ENCODE measurements at places on chromosomes 16 and 17.

DNA sequence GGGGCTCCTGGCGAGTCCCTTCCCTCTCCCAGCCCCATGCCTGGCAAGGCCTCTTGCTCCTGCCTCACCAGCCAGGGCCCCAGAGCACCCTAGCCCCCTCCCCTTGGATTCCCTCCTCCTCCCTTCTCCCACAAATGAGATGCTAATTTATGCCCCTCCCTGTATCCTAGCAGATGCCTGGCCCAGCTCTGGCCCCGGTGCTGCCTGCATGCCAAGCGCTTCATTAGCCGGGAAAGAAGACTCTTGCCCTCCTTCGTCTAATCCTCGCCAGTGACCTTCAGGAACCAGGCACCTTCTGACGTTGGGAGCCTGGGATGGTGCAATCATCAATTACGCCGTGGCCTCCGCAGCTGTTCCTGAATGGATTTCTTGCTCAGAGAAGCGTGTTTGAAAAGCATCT lies 127.8 kb downstream of the SDK2 start:
- DNase-seq, result no peak

DNA sequence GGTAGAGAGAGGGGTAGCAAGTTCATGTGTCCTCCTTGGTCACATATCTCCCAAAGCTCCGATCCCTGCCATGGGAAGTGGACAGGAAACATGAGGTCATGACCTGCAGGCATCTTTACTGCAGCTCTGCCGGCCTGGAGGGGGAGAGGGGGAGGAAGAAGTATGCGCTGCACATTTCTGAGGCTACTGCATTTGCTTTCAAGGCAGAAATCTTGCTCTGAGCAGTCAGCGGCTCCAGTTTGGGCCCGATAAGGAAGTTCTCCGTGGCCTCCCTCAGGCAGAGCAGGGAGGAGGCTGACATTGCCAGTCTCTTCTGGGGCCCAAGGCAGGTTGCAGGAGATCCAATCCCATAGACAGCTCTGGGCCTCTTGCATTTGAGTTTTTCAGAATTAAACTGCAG lies 1.5 kb upstream of the NHERF1 start:
- DNase-seq, result no peak

GRCh38 chr17:1907909-1908698 lies 78.3 kb downstream of the RPA1 start:
- DNase-seq, result no peak

- no peak for DNase-seq
These were observed 54.6 kb downstream of the ABCC12 start for GRCh38 chr16:48101069-48101674.

- no peak for DNase-seq
These were observed 53.1 kb downstream of the FOXL1 start for GRCh38 chr16:86631444-86631843.

DNA sequence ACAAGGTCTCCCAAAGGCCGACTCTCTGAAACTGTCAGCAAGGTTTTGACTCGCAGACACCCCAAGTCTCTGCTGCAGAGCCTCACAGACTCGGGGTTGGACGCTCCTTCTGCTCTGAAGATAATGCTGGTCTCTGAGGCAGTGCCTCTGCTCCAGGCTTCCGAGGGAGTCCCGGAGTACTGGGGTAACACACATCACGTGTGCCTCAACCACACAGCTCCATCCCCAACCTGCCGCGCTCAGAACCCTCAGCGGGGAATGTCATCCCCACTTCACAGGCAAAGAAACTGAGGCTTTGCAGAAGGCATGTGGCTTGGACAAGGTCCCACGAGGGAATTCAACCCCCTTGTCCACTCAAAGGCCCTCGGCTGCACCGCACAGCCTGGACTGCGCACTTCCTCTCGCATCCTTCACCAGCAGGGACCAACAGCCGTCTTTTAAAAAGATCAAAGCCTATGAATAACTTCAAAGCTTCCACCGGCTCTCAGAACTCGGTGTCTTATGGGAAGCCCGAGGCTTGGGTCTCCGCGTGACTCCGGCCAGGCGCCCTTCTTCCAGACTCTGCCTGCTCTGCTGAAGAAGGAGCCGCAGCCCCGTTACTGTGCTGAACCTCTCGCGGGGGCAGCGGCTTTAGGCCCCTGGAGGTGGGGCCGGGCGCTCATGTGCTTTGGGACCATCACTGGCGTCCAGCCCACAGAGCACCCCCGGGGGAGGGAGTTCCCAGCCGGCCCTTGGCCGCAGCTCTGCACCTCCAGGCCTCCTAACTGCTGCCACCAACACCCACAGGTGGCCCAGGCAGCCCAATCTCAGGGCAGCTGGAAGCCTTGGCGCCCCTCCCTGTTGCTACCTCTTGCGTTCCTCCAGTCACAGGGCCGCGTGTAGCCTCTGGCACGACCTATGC lies 2.2 kb downstream of the TMEM204 start:
- no peak for DNase-seq

DNA sequence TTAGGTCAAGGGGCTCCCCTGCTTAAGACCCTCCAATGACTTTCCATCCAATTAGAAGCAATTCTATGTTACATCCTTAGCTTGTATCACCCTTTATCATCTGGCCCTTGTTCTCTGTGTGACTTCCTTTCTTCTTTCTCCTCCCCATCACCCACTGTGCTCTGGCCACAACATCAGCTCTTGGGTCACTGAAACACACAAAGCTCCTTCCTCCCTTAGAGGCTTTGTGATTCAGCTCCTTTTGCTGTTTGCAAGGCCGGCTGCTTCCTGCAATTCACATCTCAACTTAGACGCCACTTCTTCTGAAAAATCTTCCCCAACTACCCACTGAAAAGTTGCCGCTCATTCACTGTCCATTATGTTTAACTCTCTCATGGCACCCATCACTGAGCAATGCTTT lies 130.9 kb upstream of the CACNG3 start:
- DNase-seq, result no peak

DNA sequence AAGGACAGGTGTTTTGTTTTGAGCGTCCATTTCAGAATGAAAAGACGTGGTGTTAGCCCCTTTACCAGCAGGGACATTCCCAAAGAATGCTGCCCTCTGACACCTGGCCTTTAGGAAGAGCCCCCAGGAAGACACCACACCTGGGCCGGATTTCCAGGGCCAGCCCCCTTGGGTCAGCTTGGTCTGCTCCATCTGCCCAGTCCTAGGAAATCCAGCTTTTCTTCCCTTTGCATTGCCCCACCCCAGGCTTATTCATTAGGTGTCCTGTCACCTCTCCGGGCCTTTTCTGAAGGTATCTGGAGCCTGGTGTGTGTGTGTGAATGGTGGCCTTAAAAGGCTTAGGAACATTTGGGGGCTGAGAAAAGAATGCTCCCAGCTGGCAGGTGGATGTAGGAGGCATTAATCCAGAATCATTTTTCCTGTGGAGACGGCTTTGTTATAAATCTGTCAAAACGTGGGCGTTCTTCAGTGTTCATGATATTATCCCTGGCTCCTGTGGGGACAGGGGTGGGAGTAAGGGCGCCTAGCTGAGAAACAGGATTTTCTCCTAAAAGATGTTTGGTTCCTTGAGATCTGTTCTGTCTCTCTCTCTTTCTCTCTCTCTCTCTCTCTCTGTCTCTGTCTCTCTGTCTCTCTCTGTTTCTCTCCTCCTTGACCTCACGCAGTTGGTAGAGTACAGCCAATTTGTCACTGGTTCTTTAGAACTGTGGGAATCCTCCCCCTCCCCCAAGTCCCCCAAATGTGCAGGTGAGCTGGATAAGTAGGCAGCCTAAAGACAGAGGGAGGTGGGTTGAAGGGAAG lies 84.0 kb downstream of the NTN1 start:
- DNase-seq, result no peak

DNA sequence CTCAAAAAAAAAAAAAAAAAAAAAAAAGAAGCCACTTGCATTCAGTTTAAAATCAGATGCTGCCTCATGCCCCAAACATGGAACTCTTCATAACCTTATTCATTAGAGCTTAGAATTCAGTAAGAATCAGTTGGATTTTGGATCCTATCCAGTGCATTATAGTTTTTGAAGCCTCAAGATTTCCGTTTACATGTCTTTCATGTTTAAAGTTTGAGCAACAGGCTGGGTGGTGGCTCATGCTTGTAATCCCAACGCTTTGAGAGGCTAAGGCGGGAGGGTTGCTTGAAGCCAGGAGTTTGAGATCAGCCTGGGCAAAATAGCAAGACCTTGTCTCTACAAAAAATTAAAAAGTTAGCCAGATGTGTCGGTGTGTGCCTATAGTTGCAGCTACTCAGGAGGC lies 55.0 kb downstream of the SNTB2 start:
- peak; percentile 29 for DNase-seq

DNA sequence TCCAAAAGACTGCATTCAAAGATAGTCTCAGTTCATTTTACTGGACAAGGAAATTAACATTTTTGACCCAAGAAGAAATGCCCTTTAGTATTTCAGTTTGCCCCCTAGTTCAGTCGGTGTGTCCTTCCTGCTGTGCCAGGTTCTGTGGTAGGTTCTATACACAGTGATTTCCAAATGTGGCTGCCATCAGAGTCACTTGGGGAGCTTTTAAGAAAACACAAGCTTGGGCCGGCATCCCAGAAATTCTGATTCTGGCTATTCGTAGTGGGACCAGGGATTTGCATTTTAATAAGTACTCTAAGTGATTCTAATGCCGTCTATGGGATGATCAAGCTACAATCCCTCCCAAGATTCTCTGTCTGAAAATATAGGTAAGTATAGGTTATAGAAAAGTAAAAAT lies 10.2 kb downstream of the RSPRY1 start:
- no peak for DNase-seq

- no peak for DNase-seq
These were observed 81.8 kb downstream of the VAT1L start for GRCh38 chr16:77869997-77870813.

DNA sequence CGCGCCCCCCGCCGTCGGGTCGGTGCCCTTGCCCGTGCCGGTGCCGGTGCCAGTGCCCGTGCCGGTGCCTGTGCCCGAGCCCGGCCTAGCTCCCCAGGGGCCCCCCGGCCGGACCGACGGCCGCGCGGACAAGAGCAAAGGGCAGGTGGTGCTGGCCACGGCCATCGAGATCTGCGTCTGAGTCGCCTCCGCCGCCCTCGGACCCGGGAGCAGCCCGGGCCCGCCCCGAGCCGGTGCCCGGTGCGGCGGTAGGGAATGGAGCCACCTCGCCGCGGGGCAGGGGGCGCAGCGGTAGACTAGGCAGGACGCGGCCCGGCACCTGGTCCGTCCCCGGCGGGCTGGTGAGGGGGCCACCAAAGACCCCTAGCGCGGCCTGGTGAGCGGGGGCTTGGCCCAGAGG lies 28.4 kb downstream of the SBK1 start:
- DNase-seq, result no peak

DNA sequence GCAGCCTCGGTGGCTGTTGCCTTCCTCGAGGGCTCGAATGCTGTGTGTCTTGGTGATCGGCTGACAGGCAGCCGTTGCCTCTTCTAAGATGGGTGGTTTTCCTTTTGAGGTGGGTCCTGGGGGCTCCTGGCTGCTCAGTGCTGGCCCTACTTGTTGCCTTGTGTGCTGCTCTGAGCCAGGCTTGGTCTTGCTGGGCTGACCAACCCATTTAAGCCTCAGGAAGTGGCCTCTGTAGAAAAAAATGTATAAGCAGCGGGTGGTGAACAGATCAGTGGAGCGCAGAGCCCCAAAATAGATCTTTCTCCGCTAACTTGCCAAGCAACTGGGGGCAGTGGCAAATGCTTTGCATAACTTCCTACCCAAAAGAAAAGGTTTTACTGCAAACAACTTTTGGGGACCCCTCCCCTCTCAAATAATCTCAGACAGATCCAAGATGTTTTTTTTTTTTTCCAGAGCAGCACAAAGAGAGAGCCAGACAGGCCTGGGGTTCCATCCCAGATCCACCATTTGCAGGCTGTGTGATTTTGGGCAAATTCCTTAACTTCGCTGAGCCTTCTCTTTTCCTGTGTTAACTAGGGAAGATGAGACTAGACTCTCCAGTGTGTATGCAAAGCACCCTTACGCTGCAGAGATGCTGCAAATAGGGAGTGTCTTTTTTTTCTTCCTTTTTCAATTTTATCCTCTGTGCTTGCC lies 42.5 kb downstream of the PLCG2 start:
- no peak for DNase-seq
